Stimulated activated CD4-positive, alpha-beta T cell treated with anti-CD3 and anti-CD28 coated beads, Interleukin-4, amount 100 ng/mL, for 4 hours (primary cell): ENCODE measurements at places on chromosomes 12 and 14.

GRCh38 chr14:100292301-100292775 is 13.9 kb downstream of the SLC25A29 start:
- no peak for DNase-seq

DNA sequence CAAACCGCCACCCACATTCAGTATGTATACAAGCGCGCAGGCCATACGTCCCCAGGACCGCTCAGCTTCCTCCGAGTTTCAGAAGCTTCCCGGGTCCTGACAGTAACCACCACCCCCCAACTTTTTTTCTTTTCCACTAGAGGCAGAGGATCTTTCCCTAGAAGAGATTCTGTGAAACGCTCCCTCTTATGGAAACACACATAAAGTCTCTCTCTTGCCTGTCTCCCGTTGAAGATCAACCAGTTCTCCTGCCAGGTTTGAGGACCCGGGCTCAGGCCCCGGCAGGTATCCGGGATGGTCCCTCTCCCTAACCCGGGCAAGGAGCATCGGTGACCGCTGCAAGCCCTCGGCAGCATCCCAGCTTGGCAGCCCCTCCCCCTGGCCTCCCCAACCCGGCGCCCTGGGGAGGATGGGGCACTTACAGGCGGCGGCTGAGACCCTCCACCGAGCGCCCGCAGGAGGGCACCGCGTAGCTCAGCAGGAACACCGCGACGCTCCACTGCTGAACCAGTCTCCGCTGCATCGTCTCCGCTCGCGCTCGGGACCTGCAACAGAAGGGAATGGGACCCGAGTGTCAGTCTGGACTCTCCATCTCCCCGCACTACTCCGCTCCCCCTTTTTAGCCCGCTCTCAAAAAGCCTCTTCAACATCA is 3.4 kb downstream of the PTHLH start:
- no peak for DNase-seq

DNA sequence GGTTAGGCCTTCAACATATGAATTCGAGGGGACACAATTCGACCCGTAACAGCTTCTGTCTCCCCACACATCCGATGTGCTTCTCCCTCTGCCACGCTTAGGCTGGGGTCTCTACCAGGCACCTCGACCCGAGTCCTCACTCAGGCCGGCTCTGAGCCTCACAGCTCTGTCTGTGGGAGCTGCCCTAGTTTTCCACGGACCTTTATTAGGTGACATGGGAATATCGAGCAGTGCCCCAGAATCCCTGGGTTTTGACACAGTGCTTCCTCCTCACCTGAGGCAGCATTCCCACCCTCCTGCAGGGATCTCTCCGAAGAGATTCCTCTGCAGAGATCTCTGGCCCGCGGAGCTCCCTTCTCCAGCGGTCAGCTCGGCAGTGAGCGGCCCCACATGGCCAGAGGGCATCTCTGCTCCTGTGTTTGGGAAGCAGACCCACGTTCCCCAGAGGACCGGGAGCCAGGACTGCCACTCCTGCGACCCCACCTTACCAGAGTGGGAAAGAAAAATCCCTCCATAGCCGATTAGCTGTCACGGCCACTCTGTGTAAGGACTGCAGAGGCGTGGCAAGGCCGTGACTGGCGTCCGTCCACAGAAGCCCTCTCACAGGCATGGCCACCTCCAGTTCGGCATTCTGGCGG is 21.2 kb downstream of the ZBTB42 start:
- DNase-seq, result no peak

DNA sequence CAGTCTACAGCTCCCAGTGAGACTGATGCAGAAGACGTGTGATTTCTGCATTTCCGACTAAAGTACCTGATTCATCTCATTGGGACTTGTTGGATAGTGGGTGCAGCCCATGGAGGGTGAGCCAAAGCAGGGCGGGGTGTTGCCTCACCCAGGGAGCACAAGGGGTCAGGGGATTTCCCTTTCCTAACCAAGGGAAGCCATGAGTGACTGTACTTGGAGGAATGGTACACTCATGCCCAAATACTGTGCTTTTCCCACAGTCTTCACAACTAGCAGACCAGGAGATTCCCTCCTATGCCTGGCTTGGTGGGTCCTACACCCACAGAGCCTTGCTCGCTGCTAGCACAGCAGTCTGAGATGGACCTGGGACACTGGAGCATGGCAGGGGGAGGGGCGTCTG is 21.0 kb upstream of the ABCC9 start:
- DNase-seq, result no peak

DNA sequence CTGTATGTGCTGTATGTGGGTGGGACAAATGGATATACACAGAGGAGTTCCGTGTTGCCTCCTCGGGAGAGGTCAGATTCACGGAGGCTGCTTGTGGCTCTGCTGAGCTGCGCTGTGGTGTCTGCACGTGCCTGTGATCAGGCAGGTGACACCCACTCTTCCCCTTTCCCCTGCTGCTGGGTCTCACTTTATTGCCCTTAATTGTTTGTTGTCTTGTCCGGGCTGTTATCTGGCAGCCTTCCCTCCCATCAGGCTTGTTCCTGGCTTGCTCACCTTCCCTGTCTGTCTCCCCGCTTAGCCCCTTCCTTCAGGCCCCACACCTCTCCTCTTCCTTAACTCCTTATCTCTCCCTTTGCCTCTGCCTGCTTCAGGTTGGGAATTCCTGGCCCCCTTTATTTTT is 13.5 kb downstream of the WNT5B start:
- DNase-seq, result no peak

DNA sequence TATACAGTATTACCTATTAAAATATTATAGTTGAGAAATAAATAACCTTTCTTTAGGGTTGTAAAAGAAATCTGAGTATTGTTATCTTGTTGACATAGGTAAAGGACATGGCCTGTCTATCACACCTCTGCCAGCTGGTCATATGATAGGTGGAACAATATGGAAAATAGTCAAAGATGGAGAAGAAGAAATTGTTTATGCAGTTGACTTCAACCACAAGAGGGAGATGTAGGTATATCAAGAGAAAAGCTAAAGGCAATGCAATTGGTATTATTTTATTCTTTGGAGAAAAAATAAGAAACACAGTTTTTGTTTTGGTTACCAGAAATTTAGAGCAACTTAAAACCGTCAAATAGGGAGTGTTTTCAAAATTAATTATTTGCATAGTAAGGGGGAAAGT is 13.5 kb downstream of the CPSF2 start:
- DNase-seq, result no peak

GRCh38 chr12:119374635-119375034 is 40.1 kb downstream of the CCDC60 start:
- no peak for DNase-seq

- DNase-seq, result no peak
Observed at GRCh38 chr12:46049665-46050064, 59.3 kb upstream of the SCAF11 start.

DNA sequence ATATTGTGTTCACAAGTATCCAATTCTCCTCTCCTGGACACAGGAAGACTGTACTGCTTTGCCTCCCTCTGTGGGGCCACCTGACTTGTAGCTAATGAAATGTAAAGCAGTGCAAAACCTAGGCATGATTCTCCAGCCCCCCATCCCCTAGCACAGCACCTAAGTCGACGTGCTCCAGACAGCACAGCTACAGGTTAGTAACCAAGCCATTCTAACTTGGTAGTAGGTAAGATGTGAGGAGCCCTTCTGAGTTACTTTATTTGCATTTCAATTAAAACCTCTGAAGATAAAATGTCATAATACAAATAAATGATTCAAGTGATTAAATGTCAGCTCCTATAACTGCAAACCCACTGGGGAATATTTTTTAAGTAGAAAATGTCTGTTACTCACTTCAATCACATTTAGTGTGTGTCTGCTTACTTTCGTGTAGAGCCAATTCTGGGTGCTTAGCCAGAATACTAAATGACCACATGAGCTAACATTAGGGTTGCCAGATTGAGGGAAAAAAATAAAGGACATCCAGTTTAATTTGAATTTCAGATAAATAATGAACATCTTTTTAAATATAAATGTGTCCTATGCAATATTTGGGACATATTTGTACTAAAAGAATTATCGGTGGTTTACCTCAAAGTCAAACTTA is 64.8 kb upstream of the HIF1A start:
- no peak for DNase-seq

GRCh38 chr12:53208877-53209463 is 1.9 kb upstream of the ITGB7 start:
- DNase-seq, result peak; percentile 35

DNA sequence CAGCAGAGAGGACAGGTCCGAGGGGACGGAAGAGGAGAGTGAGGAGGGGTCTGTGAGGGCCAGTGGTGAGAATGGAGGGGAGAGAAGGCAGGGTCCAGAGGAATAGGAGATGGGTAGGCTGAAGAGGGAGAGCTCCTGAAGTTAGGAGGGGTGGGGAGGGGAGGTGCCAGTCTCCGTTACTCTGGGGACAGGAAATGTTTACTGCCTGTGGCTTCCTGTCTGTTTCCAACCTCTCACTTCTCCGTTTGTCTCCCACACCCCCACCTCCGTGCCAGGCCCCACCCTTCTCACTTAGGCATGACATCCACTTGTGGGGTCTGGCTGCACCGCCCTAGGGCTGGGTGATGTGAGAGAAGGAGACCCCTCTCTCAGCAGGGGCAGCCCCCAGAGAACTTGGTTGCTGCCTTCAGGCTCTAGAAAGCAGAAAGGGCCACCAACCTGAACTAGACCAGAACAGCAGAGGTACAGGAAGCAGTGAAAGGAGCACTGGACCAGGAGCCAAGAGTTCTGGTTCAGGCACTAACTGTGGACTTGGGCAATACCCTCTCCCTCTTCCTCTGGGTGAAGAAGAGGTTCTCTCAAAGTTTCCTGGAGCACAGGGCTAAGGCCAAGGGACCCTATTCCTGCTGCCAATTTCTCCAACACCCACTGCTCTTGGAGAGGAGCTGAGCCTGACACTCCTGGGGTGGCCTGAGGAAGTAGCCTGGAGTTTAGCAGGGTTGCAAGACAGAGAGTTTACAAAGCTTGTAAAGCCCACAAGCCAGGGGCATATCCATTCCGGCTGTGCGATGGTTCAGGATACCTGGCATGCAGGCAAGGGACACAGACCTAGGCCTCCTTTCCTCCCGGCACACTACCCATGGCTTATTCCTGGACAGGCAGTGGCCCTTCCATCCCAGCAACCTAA is 5.5 kb downstream of the ITGA5 start:
- DNase-seq, result peak; percentile 30

- DNase-seq, result no peak
Observed at GRCh38 chr12:124541322-124541721, 26.1 kb downstream of the NCOR2 start.

DNA sequence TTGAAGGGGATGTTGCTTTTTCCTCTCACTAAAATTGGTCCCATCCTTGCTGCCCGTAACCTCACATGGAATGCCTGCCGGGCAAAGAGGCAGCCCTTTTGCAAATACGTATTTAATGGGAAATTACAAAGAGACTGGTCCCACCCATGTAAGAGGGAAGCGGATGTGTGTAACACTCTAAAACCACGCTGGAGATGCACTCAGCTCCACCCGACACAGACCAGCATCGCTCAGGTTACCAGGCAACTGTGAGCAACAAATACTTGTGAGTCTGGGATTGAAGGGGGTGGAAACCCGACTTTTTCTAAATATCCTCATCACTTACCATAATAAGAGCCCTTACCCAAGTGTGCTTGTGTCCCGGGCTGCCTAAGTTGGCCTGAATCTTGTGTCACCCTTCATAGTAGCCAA is 47.7 kb downstream of the ELK3 start:
- no peak for DNase-seq

- DNase-seq, result no peak
Observed at GRCh38 chr14:53701108-53701875, 255.3 kb downstream of the BMP4 start.

DNA sequence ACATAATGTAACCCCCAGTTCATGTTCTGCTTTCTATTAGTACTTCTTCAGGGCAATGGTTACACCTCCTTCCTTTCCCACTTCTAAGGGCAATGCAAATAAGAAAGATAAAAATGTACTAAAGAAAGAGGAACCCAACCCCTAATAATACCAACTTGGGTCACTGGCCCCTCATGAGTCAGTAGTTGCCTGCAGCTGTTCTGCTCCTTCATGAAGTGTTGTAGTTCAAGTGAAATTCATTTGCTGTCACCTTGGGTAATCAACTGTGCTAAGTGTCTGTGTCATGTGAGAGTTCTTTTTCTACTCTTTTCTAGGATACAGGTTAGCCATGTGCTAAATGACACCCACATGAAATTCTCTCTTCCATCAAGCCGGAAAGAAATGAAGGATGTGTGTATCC is 91.8 kb downstream of the PLXNC1 start:
- DNase-seq, result no peak

DNA sequence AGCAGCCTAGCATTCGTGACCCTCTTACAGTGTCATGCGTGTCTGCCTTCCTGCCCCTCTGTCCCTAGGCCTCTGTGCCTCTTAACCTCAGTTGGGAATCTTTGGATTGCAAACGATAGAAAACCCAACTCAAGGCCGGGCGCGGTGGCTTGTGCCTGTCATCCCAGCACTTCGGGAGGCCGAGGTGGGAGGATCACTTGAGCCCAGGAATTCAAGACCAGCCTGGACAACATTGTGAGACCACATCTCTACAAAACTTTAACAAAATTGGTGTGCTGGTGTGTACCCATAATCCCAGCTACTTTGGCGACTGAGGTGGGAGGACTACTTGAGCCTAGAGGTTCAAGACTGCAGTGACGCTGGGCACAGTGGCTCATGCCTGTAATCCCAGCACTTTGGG is 36.7 kb downstream of the TMEM120B start:
- no peak for DNase-seq

DNA sequence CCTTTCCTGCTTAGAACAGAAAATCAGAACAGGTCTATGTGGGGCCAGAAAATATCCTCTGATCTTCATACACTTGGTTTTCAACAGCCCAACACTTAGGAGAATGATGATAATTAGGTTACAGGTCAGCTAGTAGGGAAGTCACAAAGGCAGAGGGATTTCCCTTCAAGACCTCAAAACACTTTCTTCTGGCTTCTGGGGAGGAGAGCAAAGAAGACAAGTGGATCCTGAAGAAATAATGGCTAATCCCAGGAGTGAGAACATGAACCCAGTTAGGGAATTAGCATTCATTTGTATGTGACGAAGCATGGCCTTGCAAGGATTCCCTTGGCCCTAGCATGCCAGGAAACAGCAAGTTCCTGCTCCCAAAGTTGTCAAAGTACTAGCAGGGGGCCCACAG is 223.3 kb downstream of the BCAT1 start:
- no peak for DNase-seq

DNA sequence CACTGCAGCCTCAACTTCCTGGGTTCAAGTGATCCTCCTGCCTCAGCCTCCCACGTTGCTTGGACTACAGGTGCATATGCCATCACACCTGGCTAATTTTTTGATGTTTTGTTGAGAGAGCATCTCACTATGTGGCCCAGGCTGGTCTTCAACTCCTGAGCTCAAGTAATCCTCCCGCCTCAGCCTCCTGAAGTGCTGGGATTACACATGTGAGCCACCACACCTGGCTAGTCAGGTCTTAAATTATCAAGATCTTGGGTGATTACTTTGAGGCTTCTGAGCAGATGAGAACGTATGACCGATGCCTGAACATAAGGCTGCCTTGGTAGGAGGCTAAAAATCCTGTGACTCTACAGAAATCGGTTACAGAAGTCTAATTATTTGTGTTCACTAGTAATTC is 53.0 kb upstream of the FRS2 start:
- no peak for DNase-seq
